ENCODE measurements at places on chromosomes 6 and 20.

DNA sequence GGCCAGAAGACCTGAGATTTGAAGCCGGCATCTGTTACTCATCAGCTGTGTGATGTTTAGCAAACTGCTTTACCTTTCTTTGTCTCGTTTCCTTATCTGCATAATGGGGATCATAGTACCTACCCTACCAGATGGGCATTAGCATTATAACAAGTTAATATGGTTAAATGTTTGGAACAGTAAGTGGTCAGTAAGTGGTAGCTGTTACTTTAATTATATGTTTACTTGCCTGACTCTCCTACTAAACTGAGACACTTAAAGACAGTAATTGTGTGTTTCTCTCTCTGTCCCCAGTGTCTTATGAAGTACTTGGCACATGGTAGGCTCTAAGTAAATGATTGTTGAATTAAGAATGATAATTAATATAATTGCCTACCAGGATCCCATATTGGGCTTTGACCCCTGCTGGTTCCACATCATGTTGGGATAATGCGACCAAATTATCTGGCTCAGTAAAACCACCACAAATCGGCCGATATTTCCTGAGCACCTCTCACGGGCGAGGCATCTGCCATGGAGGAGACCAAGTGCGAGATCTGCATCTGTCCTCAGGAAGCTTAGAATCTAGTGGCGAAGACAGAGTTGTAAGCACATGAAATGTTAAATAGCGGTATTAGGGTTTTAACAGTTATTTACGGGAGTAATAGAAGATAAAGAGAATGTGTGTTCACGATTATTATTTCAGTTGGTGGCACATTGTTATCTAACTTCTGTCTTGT lies 31.4 kb downstream of the PTK7 start:
- no peak for DNase-seq

- no peak for DNase-seq
These were observed 100.0 kb upstream of the CARMIL1 start for GRCh38 chr6:25179051-25179778.

- no peak for DNase-seq
These were observed 114.1 kb downstream of the KIF16B start for GRCh38 chr20:16459019-16459700.

- DNase-seq: no peak
These were observed 107.8 kb downstream of the FBXO5 start for GRCh38 chr6:152874846-152875568.

- DNase-seq: no peak
These were observed 2.2 kb upstream of the BFSP1 start for GRCh38 chr20:17533396-17533795.

- no peak for DNase-seq
These were observed 189.1 kb upstream of the EYS start for GRCh38 chr6:65896140-65896539.

GRCh38 chr6:137291441-137291840 lies 72.3 kb upstream of the IFNGR1 start:
- no peak for DNase-seq

DNA sequence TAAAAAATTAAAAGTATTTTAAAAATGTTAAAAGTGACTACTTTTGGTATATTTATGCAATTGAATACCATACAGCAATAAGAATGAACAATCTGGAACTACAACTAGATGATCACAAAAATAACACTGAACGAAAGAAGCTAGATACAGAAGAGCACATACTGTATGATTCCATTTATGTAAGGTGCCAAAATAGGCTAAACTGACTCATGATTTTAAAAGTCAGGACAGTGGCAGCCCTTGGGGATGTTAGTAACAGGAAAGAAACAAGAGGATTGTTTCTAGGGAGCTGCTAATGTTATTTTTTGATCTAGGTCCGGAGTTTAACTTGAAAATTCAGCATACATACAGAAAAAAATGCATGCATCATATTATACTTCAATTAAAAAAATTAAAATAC lies 42.3 kb downstream of the KIF13A start:
- DNase-seq: no peak

- no peak for DNase-seq
These were observed 170.6 kb upstream of the AGPAT4 start for GRCh38 chr6:161444464-161444863.

DNA sequence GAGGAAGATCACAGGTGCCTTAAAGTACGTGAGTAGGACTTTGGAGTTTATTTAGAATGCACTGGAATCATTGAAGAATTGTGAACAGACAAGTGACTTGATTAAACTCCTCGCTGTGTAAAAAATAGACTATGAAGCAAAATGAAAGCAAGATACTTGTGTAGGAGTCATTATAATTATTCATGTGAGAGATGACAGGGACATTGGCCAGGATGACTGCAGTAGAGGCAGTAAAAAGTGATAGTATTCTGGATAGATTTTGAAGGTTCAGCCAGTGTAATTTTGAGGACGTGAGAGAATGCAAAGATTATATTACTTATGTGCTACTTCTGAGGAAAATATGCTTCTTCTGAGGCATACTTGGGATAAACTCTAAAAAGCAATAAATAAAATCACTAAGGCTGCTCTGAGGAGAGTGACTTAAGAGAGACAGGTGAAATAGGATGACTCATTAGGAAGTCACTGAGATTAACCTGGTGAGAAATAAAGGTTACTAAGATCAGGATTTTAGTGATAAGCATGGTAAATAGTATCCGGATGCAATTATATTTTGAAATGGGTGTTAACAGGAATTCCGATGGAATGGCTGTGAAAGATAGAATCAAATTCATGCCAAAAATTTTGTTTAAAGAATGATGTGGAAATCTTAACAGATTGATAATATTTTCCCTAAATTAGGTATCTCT lies 202.0 kb downstream of the CENPW start:
- no peak for DNase-seq

GRCh38 chr6:166259296-166259977 lies 48.8 kb downstream of the PRR18 start:
- no peak for DNase-seq

DNA sequence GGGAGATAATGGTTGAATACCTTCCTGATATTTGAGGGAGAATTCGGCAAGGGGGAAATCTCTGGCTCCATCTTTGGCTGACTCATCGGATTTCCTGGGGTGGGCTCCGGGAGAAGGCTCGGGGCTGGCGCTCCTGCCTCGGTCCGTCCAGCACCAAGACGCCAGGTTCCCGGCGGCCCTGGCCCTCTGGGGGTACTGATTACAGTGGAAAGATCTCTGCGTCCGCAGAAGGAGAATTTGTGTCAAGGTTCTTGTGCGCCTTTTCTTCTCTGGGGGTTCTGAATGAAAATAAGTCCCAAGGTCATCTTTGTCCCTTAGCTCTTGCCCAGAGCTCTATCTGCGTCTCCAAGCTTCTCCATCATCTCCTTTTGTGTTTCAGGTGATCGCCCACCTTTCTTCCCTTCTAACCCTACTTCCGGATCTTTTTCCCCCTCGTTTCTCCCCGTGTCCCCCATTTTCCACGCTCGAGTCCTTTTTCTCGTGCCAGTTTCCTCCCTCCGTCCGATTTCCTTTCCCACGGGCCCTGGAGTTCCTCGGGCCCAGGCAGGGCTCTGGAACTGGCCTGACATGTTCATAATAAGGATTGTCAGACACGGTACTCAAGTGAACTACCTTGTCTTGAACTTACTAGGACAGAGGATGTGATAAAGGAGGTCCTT lies 11.6 kb downstream of the NRN1 start:
- no peak for DNase-seq

GRCh38 chr6:45795678-45796077 lies 220.0 kb downstream of the CLIC5 start:
- no peak for DNase-seq

- no peak for DNase-seq
These were observed 62.2 kb downstream of the PHACTR3 start for GRCh38 chr20:59666586-59666985.

- no peak for DNase-seq
These were observed 88.3 kb downstream of the TAF4 start for GRCh38 chr20:61977419-61977786.

- DNase-seq: no peak
These were observed 4.3 kb downstream of the MICA start for GRCh38 chr6:31407699-31408098.

GRCh38 chr6:136624347-136624746 lies 74.1 kb upstream of the MAP7 start:
- no peak for DNase-seq

DNA sequence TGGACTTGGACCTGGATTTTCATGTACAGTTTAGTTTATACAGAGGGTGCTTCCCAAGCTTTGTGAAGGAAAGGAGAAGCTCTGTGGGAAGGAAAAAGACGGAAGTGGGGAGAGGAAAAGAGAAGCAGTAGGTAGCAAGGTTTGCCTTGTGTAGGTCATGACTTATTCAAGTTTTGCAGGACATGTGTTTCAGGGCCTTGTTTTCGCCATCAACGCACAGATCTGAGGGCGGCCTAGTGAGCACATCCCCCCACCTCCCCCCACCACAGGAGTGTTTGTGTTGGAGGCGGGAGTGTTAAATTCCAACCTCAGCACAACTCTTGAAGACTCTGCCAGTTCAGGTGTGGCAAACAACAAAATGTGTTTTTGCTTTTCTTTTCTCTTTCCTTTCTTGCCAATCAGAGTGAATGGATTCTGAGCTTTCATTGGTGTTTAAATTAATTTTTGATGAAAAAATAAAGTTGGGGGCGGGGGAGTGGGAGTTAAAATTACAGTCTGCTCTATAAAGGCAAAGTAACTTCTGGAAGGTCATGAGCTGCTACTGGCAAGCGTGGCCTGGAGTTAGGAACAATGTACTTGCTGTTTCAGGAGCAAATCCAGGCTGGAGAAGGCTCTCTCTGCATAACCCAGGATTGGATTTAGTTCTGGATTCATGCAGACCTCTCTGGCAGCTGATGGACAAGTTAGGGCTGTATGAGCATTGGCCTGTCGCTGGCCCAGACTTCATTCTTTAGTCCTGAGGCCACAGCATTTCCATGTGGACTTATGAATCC lies 338.5 kb downstream of the CD83 start:
- DNase-seq: no peak

DNA sequence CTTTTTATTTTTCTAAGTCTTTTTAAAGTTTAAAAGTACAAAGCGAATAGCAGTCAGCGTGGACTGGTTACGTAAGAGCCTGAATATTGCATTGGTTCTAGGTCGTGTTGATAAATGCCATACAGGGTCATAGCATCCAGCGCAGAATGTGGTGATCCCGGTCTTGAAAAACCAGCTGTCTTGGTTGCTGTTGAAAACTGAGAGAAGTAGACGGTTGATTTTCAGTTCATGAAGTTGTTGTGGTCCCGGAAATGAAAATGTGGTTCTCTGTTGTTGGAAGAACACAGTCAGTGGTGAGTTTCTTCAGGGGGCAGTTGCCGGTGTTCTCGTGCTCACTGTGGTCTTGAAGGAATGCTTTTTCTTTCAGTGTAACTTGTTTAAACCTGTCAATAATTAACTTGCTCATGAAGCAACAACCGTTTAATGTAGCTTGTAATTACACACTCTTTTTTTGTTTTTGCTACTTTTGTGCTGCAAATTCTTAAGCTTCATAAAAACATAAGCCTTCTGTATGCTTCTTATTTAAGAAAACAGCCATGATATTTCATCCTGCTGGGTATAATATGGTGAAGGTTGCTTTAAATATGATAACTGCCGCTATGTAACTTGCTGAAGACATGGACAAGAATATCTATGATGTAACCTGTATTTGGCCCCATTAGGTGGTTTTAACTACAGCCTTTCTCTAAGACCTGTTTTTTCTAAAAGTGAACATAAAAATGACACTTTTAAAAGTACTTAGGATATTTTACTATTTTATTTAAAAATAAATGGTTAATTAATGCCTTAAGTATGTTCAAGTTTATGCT lies 64.8 kb upstream of the KIF25 start:
- no peak for DNase-seq

- DNase-seq: no peak
These were observed 2.5 kb downstream of the OVOL2 start for GRCh38 chr20:18055261-18055660.

DNA sequence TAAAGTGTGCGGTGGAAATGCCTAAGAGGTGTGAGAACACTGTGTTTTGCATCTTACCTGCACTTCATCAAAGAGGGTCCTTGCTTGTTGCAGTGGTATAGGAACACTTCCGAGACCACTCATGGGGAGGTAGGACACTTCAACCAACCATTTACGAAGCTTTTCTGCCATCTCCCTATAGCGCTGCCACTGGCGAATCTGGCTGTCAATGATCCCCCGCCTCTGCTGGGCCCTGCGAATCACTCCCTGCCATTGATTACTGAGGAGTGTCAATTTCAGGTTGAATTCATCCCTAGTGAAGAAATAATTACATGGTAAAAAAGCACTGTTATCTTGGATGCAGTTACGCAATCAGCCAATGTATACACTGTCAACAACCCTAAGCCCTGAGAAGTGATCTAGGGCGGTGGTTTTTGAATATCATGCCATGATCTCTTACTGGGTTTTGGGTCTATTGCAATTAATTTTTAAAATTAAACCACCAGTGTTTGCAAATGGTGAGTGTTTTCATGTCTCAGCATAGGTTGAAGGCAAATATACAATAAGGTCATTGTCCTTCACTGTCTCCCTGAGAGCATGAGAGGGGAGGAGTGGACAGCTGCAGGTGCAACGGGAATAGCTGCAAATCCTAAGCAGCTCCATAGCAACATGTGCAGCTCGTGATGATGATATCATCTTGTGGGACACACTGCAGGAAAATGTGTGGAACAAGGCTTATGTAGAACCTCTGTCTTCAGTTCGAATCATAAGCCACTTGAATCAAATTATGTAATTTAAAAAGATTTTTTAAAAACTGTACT lies 400.6 kb downstream of the ESR1 start:
- no peak for DNase-seq

GRCh38 chr20:3922983-3923339 lies 33.8 kb downstream of the PANK2 start:
- DNase-seq: no peak

GRCh38 chr6:61909486-61909885 lies 376.5 kb downstream of the KHDRBS2 start:
- no peak for DNase-seq

DNA sequence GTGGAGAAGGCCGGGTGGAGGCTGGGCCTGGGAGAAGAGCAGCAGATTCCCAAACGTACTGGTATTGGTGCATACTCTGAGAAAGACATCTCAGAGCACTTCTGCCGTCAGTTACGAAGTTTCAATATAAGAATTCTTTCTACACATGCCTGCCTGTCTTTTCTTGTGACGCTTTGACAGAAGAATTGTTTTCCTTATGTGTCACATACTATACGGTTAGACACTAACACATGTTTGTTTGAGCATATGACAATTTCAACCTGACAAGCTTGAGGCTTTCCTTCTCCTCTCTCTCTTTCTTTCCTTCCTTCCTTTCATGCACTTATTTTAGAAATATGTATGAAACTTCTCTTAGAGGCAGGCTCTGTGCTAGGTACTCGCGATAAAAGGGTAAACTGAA lies 360.0 kb downstream of the QKI start:
- DNase-seq: no peak

DNA sequence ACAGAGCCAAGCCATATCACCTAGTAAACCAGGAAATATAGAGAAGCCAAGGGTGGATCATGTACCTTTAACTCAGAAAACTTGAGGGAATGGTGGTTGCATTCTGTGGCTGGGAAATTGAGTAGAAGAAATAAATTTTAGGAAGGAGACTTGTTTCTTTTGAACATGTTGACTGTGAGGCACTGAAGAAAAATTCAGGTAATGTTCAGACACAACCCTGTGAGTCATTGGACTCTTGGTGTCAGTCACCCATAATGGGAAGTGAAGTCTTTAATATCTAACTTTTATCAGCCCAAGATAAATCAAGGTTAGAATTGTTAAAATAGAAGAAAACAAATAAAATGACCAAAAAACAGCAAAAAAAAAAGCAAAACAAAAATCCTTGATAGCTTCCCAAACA lies 98.8 kb upstream of the GRIK2 start:
- no peak for DNase-seq

GRCh38 chr6:66048684-66049474 lies 341.9 kb upstream of the EYS start:
- no peak for DNase-seq

- no peak for DNase-seq
These were observed 59.2 kb upstream of the POU3F2 start for GRCh38 chr6:98775205-98775604.

All from mesothelial cell of epicardium (in vitro differentiated cells).